ENCODE measurements at places on chromosomes 4 and X.

- no peak for DNase-seq
Measured at GRCh38 chrX:32480019-32480418, 731.3 kb downstream of the DMD start.

GRCh38 chrX:80486299-80486698 lies 66.1 kb downstream of the TENT5D start:
- no peak for DNase-seq

GRCh38 chrX:72467135-72467534 lies 105.5 kb downstream of the HDAC8 start:
- no peak for DNase-seq

GRCh38 chrX:15653961-15654360 lies 10.6 kb downstream of the CLTRN start:
- no peak for DNase-seq

DNA sequence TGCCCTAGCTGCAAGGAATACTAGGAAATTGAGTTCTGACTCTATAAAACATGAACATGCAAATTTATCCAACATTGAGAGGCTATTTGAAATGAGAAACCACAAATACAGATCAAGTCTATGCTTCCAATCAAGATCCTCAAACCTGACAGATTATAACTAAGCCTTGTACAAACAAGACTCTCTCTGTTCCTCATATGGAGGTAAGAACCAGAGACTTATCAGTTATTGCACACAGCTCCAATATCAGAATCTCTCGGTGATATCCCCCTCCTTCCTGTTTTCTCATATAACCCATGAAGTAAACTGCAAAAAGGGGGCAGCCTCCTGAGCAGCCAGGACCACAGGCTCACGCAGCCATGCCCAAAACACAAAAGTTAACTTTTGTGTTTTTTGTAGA lies 36.5 kb downstream of the FBXW7 start:
- no peak for DNase-seq

DNA sequence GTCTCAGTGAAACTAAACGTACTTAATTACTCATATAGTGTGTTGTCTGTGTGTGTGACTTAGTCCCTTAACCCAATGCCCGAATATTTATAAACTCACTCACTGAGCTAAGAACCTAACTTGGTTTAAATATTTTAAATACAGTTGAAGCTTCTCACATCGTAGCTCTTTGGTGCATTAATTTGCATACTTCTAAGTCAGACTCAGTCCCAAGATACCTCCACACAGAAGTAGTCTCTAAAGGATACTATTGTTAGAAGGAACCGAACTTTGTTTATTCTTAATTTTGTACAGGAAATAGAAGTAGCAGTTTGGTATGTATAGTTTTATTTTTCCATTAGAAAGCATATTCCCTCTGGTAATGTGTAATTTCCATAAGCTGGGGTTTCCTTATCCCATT lies 54.0 kb upstream of the NKAP start:
- no peak for DNase-seq

- DNase-seq = no peak
Measured at GRCh38 chrX:147899379-147900114, 12.2 kb upstream of the FMR1 start.

GRCh38 chr4:10734697-10735096 lies 50.1 kb upstream of the CLNK start:
- DNase-seq = no peak
